Fibroblast of mammary gland (primary cell): ENCODE measurements at places on chromosomes 7 and 10.
A peak's percentile ranks its signal among the peaks of the same experiment; 100 is the strongest.

DNA sequence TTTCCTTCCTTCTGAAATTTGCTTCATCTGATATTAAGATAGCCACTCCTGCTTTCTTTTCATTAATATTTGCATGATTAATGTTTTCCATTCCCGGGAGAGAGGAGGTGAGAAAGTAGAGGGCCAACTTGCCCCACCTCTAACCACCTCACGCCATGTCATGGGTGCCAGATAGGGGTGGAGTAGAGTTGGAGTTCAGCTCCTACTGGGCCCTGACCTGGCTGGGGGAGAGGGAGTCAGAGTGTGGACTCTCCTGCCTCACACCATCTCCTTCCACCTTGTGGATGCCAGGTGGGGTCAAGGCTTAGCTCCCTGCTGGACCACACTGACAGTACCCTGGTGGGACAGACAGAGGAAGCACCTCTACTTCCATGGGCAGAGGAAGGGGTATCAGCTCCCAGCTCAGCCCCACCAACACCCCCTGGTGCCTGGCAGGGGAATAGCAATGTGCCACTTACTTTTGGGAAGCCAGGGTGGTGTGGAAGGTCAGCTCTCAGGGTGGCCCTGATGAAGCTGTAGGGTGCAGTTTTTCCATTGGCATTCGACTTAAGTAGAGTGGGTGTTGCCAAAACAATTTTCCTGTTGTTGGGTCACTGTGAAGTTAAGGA lies 28.0 kb downstream of the CHST12 start:
- DNase-seq = no peak

- DNase-seq = peak; percentile 59
Observed at GRCh38 chr7:50552921-50553320, 12.3 kb downstream of the DDC start.

GRCh38 chr10:102401735-102402511 lies 6.4 kb downstream of the NFKB2 start:
- no peak for DNase-seq

GRCh38 chr7:7664291-7664690 lies 23.7 kb downstream of the UMAD1 start:
- no peak for DNase-seq

GRCh38 chr10:15348579-15348978 lies 22.5 kb downstream of the FAM171A1 start:
- DNase-seq = peak; percentile 46

DNA sequence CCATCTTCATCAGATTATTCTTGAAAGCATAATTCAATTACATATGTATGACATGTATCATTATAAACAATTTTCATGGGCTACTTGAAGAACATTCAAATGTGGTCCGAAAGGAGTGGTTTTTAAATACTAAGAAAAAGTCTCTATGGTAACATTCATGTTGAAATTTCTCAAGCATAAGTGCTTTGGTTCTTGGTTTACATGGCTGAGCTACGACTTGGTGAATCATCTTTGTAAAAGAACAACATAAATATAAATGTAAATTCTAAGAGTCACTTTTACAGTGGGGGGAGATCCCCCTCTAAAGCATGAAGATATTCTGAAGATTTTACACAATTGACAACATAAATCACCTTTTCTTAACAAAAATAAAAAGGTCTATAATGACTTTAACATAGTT lies 118.6 kb downstream of the MAGI2 start:
- DNase-seq = peak; percentile 16

GRCh38 chr7:106896231-106896630 lies 31.1 kb downstream of the PIK3CG start:
- DNase-seq = no peak

- no peak for DNase-seq
Observed at GRCh38 chr7:119233015-119233414, 1008.5 kb downstream of the ANKRD7 start.

DNA sequence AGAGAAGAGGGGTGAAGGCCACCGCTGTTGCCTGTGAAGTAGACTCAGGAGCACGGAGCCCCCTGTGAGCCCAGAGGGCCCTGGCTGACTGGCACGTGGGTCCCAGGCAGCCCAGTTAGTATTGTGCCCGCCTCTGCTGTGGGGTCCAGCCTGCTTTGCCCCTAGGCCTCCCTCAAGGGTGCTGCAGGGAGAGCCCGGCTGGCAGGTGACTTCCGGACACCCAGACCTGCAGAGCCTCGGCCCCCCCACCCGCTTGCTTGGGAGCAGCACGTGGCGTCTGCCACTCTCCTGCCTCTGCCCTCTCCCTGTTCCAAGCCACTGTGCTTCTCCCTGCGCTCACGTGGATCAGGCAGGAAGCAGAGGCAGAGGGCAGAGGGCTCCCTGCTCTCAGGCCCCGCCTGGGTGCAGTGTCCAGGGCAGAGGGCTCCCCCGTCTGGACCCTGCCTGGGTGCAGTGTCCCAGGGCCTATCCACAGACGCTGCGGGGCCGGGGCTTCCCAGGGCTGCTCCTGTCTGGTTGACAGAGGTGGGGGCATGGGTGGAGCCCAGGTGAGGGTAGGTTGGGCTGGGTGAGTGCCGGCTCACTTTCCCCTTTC lies 88.4 kb downstream of the DNAJB6 start:
- DNase-seq = no peak

GRCh38 chr7:36661135-36661840 lies 63.0 kb downstream of the AOAH start:
- peak; percentile 63 for DNase-seq

DNA sequence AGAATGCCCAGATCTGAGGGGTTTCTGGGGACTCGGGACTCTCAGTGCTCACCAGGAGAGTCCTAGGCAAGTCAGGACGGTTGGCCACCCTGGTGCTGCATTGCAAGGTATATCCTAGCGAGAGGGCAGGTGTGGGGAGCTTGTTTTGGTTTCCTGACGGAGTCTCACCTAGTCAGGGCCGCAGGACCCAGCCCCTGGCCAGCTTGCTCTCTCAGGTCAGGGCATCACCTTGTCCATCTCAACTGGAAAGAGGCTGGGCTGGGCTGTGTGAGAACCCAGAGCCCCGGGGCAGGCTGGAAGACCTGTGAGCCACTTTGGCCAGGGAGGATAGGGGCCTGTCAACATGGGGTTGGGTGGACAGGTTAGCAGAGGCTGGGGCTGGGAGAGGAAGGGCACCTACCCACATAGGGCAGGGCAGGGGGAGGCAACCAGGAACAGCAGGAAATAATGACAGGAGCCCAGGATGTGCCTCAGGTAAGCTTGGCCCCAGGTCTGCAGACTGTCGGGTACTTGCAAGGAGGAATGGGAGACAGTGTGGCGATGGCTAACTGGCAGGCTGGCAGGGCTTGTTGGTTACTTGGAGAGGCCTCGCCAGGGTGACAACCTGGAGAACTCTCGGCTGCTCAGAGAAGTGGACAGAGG lies 31.5 kb downstream of the DNAJB12 start:
- no peak for DNase-seq

- DNase-seq = no peak
Observed at GRCh38 chr10:124339119-124340032, 79.3 kb downstream of the OAT start.

GRCh38 chr7:141234335-141235105 lies 160.7 kb downstream of the TMEM178B start:
- DNase-seq = no peak

DNA sequence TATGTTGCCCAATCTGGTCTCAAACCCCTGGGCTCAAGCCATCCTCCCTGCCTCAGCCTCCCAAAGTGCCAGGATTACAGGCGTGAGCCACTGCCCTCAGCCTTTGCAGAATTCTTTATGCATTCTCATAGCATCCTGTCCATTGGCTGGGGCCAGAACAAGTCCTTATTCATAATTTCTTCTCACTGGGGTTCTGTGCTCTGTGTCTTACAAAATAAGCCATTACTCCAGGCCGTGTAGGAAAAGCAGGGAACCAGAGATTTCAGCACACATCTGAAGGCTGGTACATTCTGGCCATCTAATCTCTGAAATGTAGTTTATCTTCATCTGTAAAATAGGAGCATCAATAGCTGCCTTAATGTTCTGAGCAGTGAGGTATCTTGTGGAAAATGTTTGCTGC lies 10.3 kb upstream of the OCM start:
- DNase-seq = no peak

- no peak for DNase-seq
Observed at GRCh38 chr7:29131678-29132077, 14.7 kb downstream of the CPVL start.

DNA sequence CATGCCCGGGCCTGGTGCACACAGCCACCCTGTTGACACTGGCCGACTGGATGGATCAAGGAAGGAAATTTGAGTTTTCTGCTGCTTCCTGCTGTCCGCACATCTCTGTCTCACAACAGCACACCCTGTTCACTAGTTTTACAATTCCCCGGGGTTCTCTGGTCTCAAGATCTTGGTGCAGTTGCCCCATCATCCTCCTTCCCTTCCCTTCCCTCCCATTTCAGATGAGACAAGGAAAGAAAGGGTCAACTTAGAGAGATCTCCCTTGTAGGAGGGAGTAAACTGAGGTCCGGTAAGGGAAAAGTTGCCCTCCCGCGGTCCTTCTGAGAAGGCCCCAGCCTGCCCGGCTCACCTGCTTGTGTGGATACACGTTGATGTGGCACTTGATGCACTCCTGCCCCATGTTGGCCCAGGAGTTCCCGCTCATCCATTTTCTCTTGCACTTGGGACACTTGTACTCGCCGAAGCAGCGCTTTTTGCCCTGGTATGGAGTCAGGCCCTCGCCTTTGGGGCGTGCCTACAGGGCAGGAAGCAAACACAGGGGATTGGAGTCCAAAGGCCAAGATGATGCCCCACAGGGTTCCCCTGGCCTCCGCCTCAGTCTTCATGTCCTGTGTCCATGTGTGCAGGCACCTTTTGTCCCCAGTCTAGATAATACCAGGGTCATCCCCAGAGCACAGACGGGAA lies 46.8 kb downstream of the PPIF start:
- DNase-seq = no peak

DNA sequence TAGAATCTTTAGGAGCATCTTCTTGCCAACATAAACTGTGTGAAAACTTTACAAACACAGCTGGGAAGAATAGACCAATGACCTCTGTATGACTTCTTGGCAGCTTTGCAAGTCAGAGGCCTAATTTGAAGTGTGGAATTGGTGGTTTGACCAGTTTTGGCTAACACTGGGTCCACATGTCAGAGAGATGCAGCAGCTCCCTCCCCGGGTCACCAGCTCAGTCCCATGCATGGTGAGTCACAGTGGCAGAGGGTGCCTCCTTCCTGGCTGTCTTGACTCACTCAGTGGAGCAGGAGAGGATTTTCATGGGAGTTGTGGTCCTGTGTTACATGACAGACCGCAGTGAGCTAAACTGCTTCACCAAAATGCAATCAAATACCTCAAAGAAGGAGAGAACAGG lies 8.2 kb upstream of the STARD3NL start:
- DNase-seq = peak; percentile 85

GRCh38 chr7:150753239-150753638 lies 16.0 kb downstream of the GIMAP5 start:
- DNase-seq = no peak

GRCh38 chr7:52936750-52937149 lies 98.7 kb upstream of the POM121L12 start:
- no peak for DNase-seq

- DNase-seq = no peak
Observed at GRCh38 chr10:88158526-88159122, 295.2 kb downstream of the PTEN start.

DNA sequence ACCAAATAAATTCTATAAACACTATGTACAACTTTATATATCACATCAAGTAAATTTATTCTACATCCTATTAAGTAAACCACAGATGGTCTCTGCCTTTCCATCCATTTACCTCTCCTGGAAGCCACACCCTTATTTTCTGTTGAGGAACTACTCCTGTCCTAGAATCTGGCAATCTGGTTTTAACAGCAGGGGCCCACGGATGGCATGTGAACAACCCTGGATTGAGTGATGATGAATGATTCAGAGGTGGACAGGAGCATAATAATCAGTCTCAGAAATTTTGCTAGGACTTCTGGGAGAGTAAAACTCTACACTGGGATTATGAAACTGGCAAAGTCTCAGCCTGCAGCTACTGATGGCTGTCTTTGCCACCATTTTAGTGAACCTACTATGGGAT lies 54.1 kb downstream of the CDK6 start:
- no peak for DNase-seq

DNA sequence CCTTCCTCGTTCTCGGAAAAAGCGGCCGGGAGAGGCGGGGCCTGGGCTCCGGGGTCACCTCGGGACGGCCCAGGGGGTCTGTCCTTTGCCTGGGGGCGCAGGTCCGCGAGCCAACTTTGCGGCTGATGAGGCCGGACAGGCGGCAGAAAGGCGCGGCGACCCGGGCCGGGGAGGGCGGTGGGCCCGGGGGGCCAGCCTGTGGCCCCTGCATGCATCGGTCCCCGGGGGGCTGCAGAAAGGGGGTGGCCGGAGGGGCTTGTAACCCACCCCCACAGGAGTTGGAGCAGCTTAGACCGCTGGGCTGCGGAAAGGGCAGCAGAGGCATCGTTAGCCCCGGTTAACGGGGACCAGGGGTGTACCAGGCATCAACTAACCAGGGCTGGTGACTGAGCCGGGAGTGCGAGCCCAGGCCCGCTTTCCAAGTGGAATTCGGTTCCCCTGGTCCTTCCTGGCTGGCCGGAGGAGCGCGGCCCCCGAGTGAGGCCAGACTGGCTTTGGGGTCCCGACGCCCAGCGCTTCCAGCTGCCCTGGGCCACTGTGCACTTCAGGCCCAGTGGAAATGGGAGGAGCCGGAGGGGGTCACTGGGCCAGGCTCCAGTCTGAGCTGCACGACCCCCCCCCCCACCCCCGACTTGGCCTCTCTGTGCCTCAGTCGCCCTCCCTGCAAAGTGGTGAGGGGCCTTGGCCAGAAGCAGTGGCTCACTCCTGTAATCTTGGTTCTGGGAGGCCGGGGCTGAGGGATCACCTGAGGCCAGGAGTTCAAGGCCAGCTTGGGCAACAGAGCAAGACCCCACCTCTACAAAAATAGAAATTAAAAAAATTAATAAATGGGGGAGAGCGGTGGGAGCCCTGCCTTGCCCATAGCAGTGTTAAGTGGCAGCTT lies 919 bp downstream of the SLC29A4 start:
- DNase-seq = no peak

DNA sequence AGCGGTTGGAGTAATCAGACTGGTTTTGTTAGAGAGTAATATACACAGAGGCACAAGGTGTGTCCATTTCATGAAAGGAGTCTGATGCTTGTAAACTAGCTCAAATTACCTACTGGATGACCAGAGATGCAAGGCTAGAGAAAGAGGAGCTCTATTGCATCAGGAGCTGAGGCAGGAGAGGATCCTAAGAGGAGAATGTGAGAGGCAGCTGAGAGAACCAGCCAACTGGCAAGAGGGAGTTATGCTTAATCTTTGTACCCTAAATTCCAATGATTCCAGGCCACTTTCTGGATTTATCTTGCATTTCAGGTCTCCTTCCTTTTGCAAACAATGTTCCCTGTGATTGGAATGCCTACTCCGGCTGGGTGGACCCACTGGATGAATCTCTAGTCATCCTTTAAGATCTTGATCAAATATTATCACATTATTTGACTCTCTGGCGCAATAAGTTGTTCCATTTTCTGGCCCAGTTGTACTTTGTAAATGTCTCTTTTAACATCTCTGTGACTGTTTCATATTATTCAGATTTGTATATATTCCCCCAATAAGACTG lies 57.5 kb upstream of the PTPN12 start:
- DNase-seq = no peak
